Activated CD4-positive, CD25-positive, alpha-beta regulatory T cell treated with anti-CD3 and anti-CD28 coated beads, Interleukin-2, amount 50 U/mL, for 16 hours (primary cell): ENCODE measurements at places on chromosomes 6 and 20.

- DNase-seq, result no peak
Observed at GRCh38 chr6:57027301-57027700, 19.2 kb upstream of the KIAA1586 start.

GRCh38 chr6:42911171-42912021 is 4.5 kb upstream of the PTCRA start:
- no peak for DNase-seq

- DNase-seq, result no peak
Observed at GRCh38 chr20:45981261-45981660, 9.3 kb upstream of the ZNF335 start.

- no peak for DNase-seq
Observed at GRCh38 chr20:44400970-44401769, 45.7 kb downstream of the HNF4A start.

DNA sequence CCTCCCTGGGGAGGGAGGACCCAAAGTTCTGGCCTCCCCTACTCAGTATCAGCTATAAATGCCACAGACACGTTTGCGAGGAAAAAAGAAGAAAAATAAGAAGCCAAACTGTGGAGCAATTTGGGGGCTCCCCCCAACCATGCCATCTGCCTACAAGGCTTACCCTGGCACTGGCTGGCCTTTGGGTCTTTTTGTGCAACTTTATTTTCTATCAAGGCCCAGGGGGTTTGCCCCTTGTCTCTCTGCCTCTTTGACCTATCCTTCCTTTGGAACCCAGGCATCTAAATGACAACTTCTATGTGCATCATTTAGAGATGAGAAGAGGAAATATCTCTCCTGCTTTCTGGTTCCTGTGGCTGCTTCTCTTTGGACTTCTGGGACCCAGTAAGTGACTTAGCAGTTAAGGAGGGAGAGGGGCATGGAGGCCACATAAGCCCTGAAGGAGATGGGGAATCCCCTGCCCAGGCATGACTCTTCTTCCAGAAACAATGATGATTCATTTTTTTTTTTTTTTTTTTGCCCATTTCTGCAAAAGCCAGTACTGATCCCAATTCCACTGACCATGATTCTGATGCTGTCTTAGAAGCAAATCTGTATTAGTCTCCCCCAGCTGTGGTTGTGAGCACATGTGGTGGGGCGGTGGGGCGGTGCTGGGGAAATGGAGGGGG is at the start of gene MUC22:
MUC22 (plus strand) TSS at position 82 of the 668 bp plus-strand sequence; CDS start at position 315, 233 bp downstream.
- DNase-seq, result no peak

DNA sequence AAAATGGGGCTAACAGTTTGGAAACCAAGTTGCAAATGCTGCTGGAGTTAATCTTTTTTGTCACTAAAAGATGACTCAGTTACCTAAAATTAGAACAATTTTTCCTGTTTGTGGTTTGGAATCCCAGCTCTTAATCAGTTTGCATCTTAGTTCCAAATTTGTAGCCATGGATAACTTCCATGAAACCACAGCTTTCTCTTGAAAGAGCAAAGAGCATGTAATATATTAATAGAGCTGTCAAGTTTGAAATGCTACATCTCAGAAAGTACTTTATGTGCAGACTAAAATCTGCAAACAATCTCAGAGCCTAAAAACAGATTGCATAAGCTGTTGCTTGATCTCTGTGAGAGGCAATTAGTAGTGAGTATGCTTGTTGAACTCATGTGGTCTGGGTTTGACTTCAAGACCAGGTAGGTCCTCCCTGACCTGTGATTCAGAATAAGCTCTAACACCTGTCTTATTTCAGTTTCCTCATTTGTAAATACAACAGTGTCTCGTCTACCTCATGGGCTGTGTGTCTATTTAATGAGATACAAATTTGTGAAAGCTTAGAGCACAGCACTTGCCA is 23.5 kb downstream of the DHX35 start:
- no peak for DNase-seq

- no peak for DNase-seq
Observed at GRCh38 chr6:135144673-135145062, 36.4 kb upstream of the MYB start.

GRCh38 chr6:132812756-132813172 is 1.6 kb upstream of the RPS12 start:
- DNase-seq, result no peak

- no peak for DNase-seq
Observed at GRCh38 chr6:17519120-17519519, 81.0 kb upstream of the FAM8A1 start.

DNA sequence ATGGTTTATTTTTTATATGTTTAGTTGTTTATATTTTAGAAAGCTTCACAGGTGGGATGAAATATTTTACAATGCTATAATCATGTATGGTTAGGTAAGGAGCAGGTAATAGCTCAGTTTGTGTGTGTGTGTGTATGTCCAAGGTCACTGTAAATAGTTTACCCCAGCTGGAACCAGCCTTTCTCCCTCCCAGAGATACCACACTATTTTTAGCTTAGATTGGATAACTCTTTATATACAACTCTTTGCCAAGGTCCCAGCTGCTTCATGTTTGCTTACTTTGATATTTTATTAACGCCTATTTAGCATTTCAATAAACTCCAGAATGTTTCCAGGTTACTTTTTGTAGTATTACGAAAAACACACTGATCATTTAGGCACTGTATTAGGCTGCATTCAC is 1.8 kb upstream of the PEX7 start:
- DNase-seq, result no peak

DNA sequence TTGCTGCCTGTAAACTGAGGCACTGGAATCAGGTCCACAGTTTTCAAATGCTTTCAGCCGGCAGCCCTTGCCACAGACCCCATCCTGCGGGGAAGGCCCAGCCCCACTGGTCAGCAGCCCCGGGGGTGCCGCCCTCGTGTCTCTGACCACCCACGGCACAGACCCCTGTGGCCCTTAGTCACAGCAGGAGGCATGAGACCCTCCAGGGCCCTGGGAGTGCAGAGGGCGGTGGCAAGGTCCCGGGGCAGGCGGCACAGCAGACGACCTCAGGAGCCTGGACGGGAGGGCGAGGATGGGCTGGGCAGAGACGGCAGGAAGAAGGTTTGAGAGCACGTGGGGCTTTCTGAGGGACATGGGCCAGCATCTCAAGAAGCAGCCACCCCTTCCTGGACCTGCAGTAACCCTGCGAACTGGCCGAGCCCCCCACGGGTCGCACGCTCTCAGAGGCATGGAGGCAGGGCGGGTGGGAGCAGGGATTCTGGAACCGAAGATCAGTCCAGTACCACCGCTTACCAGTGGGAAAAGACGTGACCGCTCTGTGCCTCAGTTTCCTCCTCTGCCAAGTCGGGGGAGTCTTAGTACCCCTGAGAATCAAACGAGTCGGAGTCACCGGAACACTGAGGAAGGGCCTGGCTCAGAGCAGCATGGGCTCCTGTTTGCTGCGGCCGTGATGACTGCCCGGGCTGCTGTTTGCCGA is 140.7 kb downstream of the TAF4 start:
- no peak for DNase-seq

DNA sequence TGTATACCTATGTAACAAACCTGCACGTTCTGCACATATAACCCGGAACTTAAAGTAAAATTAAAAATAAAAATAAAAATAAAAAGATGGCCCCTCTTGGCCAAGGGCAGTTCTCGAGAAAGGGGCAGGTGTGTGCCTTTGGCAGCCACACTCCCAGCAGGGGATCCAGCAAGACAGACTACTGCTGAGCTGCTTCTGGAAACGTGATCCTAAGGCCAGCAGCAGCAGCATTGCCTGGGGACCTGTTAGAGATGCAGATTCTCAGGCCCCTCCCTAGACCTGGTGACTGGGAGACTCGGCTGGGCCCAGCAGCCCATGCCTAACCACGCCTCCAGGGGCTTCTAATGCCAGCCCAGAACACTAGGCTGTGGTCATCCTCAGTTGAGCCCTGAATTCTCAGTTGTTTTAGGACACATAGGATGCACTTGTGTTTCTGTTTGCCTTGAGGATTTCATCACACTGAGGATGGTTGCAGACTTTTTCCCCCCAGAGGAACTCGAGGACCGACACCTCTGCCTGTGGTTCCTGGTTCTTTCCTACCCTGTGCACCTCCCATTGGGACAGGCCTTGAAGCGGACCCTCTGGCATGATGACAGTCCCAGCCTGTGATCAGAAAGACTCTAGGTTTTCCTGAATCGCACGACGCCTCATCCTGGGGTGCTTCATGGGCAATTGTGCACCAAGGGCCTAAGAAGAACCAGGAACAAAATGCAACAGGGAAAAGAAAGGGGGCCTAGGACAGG is 105.9 kb downstream of the TOX2 start:
- DNase-seq, result no peak

- no peak for DNase-seq
Observed at GRCh38 chr6:131103901-131104300, 31.4 kb upstream of the AKAP7 start.

DNA sequence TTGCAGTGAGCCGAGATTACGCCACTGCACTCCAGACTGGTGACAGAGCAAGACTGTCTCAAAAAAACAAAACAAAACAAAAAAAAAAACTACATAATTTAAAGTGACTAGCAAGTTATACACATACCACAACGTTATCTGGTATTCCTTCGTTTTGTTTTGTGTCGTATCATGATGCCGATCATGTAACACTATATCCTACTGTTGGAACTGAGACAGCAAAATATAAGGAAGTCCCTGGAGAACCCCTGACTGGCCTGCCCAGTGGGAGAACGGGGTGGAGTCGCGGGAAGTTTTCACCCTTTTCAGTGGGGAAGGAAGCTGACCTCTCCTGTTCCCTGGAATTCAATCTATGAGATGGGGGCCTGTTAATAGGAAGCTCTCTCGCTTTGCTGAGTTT is 15.1 kb downstream of the SOX4 start:
- DNase-seq, result no peak
